ENCODE measurements at places on chromosomes 3 and 15. TPM values are rescaled to one million over a fixed set of nuclear protein-coding genes. Genes with fewer than 3 reads are reported as not detected.

MKRN3 gene
- total RNA-seq, result 0.91 TPM

DNA sequence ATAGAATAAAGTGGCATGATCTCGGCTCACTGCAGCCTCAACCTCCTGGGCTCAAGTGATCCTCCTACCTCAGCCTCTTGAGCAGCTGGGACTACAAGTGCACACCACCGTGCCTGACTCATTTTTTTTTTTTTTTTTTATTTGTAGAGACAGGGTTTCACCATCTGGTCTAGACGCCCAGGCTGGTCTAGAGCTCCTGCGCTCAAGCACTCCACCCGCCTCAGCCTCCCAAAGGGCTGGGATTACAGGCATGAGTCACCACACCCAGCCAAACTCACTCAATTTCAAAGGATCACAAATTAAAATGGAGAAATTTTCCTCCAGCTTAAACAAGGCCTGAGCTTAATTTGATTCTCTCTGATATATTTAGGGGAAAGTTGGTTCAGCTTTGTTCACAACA, 27.3 kb upstream of the NMB start:
- DNase-seq, result no peak

DNA sequence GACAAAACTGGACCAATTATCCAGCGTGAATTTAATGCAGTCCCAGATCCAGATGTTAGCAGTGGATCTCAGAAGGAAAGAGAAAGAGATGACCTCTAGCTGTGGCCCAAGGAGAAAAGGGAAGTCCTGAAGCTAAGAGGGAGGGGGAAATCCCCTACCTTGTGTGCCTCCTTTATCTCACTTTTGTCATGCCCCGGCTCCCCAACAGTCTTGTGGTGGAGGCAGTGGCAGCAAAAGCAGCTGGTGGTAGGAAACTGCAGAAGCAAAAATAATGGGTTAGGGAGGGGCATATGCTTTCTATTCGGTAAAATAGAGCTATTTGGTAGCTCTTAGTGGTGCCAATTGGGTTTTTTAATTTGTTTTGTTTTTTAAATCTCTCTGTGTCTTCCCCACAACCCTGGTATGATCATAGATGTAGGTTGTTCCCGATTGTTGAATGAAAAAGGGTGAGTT, 56.5 kb downstream of the MCTP2 start:
- peak; percentile 77 for DNase-seq

CACNA1D gene
- 0.31 TPM for total RNA-seq

SCG3 gene
- not detected for total RNA-seq

- DNase-seq, result no peak
Observed at GRCh38 chr15:63513271-63513670, 8.9 kb downstream of the USP3 start.

ADAMTS7 gene
- not detected for total RNA-seq

PODXL2 gene
- 1.3 TPM for total RNA-seq

- no peak for DNase-seq
Observed at GRCh38 chr3:70249509-70250160, 62.8 kb downstream of the MDFIC2 start.

TSPAN3 gene
- 18.4 TPM for total RNA-seq

DNA sequence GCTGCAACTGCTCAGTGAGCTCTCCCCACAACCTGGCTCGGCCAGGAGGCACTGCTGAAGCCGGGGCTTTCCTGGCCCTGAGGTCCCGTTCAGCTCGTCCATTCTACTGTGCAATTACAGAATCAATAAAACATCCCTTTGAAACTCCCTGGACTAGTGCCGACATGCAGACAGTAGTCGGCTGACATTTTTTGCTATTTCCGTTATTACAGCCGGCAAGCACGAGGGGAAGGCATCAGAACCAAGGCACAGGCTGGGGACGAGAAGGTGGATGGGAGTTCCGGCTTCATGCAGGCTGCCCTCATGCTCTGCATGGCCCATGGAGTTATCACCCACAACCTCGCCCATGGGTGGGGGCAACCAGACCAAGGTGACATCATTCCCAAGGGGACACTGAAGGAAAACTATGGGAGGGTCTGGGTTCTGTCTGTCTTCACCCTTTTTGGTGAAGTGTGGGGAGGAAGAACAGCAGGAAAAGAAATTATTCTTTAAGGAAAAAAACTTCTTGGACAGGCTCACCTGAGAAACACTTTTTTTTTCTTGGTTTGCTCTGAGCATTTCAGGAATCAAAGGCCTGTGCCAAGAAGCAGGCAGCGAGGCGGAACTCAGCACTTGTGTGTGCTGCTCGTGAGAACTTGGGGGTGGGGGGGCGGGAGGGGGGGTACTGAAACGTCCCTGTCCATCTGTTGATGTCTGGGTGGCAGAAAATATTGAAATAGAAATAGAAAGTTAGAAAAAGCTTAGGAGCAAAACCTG, 154.5 kb downstream of the FOXP1 start:
- DNase-seq, result no peak

DNA sequence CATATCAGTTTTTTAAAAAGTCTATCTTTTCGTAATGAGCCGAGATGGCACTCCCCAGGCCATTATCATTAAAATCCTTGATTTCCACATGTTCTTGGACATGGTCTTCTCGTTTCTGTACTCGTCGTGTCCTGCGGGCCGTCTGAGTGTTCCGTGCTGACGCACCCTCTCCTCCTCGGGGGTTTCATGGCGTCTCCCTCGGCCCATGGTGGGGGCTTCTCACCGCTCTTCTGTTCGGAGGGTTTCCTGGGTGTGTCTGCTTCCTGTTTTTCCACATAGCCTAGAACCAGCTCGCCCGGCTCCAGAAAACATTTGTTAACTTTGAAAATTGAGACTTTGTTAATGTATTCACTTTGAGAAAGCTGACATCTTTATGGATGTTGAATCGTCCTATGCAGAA, 92.7 kb downstream of the VGLL4 start:
- no peak for DNase-seq

DNA sequence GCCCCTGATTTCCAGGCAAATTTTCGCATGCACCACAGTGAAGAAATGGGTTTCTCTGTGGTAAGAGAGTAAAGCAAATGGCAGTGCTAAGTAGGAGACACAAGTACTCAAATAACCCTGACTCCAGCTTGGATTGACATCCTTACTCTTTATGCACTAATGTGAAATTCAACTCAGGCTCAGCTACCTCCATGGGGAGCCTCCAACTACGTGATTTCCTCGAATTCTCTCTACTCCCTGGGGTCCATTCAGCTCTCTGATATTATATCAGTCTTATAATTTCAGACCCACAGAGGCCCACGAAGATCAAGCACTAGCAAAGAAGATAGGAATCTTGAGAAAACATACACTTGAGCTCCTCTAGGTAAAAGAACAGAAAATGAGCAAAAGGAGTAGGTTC, 407.6 kb upstream of the CCDC54 start:
- DNase-seq, result no peak

DNA sequence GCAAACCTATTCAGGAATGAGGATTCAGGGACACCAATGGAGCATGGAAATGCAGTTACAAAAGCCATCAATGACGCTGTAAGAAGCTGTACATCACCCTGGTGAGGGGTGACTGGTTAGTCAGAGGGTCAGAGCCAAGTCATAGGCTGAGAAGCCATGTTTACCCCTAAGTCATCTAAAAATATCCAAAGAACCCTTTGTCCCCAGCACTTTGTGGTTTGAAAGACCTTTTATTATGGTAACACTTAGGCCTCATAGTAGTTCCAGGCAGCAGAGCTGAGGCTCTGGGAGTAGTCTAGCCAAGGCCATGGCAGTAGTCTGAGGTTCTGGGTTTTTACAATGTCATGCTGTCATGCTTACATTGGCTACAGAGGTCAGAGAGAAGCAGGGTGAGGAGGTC, 131.2 kb downstream of the CTNNB1 start:
- no peak for DNase-seq

SETMAR gene
- total RNA-seq, result 10.6 TPM

DNA sequence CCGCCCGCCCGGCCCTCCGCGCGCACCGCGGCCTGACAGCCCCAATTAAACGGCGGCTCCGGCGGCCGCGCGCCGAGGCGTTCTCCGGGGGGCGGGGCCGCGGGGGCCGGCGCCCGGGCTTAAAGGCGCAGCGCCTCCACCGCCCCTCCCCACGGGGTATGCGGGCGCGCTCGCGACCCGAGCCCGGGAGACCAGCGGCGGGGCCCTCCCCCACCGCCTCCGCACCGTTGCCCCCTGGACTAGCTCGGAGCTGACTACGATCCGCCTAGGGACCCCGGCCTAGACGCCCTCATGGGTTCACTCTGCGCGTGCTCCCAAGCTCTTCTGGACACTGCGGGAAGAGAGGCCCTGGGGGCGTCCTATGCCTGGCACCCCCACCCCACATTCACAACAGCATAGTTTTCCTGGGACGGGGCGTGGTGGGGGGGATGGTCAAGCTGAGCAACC, at the start of gene DUSP7:
TSS of gene DUSP7 (minus strand) at position 51 of the 447 bp plus-strand sequence. CDS start 205 bp downstream, outside the sequence.
- peak; percentile 75 for DNase-seq

DNA sequence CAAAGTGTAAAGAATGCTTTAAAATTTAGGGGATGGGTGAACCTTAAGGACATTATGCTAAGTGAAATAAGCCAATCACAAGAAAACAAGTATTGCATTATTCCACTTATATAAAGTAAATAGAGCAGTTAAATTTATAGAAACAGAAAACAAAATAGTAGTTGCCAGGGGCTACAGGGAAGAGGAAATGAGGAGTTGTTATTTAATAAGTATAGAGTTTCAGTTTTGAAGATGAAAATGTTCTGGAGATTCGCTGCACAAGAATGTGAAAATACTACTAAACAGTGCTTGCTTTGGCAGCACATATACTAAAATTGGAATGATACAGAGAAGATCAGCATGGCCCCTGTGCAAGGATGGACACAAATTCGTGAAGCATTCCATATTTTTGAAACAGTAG, 32.0 kb downstream of the DNAH12 start:
- DNase-seq, result no peak

MORC1 gene
- total RNA-seq, result not detected

CATSPER2 gene
- 9.1 TPM for total RNA-seq

DNA sequence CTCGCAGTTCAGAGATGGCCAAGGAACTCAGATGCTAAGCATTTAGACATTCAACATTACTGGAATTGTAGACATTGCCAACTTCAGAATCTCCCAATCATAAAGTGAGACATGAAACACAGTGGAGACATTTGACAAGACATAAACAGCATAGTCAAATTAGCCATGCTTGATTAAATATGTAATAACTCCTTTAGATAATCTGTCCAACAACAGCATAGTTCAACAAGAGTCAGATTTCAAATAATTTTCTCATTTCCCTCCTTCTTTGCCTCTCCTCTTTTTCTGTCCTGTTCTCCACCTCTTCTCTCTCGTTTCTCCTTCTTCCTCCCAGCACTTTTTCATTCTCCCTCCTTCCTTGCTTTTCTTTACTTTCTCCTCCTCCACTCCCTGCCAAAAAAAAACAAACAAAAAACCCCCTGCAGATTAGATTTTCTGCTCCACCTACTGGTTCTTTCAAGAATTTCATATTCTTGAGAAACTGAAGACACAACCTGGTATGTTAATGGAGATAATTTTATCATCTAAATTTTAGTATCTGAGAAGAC, 20.2 kb downstream of the CPOX start:
- DNase-seq, result no peak

DNAJA4 gene
- 29.7 TPM for total RNA-seq

DOCK3 gene
- total RNA-seq, result 3.4 TPM

GRCh38 chr3:148178503-148178902, 519.2 kb upstream of the AGTR1 start:
- DNase-seq, result no peak

GPR87 gene
- total RNA-seq, result not detected

- no peak for DNase-seq
Observed at GRCh38 chr15:75799190-75799589, 44.1 kb upstream of the UBE2Q2 start.

DNA sequence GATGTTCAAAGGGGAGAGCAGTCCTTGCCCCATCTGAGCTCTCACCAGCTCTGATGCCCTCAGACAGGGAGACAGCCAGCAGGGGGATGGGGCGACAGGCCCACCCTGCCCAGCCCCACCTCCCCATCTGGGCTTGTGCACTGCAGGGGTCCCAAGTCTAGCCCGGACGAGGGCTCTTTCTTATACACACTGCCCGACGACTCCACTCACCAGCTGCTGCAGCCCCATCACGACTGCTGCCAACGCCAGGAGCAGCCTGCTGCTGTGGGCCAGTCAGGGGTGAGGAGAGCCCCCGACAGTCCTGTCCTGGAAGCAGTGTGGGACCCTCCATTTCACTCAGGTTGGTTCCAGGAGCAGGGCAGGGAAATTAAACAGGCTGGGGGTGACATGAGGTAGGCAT, 73.9 kb downstream of the BOC start:
- DNase-seq, result no peak

DNA sequence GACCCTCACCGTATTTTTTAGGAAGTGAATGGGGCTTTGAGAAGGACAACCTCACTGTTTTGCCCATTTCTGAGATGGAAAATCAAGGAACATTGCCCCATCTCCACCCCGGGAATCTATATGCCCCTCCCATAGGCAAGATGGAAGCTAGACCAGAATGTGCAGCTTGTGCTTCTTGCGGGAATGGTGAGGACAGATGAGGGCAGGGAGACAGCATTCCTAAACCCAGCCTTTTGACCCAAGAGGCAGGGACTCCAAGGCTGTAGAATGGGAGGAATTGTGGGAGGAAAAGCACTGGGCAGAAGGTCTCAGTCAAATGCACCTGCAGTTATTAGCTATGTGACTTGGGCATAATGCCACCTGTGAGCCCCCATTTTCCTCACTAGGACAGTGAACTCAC, 66.9 kb downstream of the SMAD3 start:
- no peak for DNase-seq

DNA sequence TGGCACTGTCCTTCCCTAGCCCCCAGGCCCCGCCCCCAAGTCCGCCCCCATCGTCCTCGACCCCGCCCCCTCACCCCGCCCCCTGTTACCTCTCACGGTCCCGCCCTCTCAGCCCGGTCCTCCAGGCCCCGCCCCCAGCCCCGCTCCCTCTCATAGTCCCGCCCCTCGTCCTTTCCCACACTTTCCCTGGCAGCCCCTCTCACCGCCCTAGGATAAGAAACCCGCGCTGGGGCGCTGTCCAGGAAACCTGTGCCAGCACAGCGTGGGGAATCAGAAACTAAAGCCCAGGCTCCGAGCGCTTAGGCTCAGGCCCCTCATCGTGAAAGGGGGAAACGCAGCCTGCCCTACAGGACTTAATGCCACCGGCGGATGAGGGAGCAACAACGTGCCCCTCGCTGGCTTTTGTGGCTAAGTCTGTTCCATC, 20.9 kb downstream of the TRPM1 start:
- DNase-seq, result peak; percentile 44

DNA sequence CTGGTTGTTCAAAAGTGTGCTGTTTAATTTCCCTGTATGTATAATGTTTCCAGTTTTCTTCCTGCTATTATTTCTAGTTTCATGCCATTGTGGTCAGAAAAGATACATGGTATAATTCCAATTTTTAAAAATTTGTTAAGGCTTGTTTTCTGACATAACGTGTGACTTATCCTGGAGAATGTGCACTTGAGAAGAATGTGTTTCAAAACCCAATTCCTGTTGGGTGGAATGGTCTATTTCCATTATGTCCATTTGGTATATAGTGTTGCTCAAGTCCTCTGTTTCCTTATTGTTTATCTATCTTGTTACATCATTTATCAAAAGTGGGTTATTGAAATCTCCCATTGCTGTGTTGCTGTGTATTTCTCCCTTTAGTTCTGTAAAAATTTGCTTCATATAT, 215.4 kb downstream of the GREM1 start:
- no peak for DNase-seq

DNA sequence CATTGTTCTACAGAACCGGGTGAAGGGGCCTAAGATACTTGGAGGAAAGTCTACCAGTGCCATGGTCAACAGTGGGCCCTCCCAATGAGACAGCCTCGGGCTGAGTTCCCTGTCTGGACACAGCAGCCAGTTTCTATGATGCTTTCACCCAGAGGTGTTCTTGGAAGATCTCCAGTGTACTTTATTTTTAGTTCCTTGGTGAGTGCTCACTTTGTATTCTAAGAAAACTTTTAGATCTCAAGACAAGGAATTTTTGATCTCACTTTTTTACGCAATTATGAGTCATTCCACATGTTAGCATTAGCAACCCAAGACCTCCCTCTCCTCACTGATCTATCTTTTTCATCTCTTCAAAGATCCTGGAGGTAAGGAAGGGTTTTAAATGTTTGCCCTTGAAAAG, 287.7 kb downstream of the RORA start:
- DNase-seq, result no peak

All from activated CD8-positive, alpha-beta T cell treated with anti-CD3 and anti-CD28 coated beads, Interleukin-2, amount 10 ng/mL, durations not matched to agents 7 days and 5 days (primary cell).